Bronchial epithelial cell (primary cell): ENCODE measurements at places on chromosomes 5 and 9. TPM values are rescaled to one million over a fixed set of nuclear protein-coding genes. Genes with fewer than 3 reads are reported as not detected.

DNA sequence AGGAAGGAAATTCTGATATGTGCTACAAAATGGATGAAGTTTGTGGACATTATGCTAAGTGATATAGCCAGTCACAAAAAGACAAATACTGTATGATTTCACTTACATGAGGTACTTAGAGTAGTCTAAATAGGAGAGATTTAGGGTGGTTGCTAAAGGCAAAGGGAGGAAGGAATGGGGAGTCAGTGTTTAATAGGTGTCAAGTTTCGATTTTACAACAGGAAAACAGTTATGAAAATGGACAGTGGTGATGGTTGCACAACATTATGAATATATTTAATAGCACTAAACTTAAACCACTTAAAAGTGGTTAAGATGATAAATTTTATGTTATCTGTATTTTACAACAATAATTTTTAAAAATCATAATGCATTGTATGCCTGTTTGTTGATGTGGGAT, 40.4 kb upstream of the ECM2 start:
- DNase-seq, result no peak

DNA sequence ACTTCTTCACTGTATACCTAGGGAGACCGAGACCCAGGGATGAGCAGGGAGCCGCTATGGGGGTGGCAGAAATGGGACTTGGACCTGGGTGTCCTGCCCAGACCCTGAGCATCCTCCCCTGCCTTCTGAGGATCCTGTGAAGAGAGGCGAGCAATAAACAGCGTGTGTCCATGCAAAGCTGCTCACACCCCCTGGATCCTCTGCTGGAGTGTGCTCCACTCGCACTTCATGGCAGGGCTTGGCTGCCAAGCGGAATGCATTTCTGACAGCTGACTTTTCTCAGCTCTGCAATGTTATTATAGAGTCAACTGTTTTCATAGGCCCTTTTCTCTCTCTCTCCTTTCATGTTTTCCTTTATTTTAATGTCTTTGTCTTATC, 31.0 kb upstream of the ALDH1B1 start:
- no peak for DNase-seq

DNA sequence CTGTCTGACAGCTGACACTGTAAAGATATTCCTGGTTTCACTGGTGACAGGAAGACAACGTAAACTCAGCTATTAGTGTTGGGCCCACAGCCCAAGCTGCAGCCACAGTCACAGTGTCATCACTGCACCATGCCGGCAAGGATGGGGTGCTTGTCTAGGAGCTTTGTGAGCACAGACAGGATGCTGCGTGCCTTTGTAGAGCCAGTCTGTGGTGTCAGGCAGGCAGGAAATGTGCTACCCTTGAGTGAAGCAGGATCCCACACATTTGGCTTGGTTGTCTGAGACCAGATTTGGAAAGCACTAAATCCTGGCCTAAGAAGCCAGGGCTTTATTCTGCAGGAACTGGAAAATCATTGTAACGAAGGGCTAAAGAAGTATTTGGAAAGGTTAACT, 121.6 kb upstream of the ADAMTS16 start:
- no peak for DNase-seq

DNA sequence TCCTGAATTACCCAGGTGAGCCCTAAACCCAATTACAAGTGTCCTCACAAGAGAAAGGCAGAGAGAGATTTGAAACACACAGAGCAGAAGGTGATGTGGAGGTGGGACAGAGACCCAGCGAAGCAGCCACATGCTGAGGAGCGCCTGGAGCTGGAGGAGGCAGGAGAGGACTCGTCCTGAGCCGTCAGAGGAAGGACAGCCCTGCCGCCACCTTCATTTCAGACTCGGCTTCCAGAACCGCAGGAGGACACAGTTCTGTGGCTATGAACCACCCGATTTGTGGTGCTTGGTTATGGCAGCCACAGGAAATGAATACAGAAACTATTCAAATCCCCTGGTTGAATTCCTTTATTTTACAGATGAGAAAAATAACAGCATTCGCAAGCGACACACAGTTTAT, 16.4 kb upstream of the FBP1 start:
- no peak for DNase-seq

- no peak for DNase-seq
Measured at GRCh38 chr9:137575364-137575715, 3.4 kb downstream of the DPH7 start.

GRCh38 chr5:178385496-178385890, 152.9 kb upstream of the PHYKPL start:
- peak; percentile 93 for DNase-seq

- no peak for DNase-seq
Measured at GRCh38 chr5:133203317-133204305, 151.8 kb downstream of the HSPA4 start.

DNA sequence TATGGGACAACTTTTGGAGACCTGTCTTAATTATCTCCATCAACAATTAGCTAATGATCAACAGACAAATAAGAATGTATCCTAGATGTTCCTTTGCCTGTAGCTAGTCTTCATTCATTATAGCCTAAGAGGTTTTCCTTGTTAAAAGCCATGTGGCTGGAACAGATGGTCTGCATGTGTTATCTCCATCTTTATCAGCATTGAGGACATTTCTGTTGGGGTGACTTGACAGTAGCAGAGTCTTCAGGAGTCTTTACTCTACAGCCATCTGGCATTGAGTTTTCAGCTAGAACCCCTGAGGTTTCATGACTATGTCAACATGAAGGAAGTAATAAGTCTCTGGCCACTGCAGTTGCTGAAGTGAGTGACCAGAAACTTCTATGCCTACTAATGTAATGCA, 106.6 kb upstream of the TLE4 start:
- no peak for DNase-seq

GRCh38 chr5:53170746-53171349, 61.3 kb upstream of the MOCS2 start:
- peak; percentile 61 for DNase-seq

GRCh38 chr5:77645158-77645994, 6.9 kb upstream of the OTP start:
- DNase-seq, result no peak

- no peak for DNase-seq
Measured at GRCh38 chr9:120905315-120906164, 21.1 kb downstream of the TRAF1 start.

DNA sequence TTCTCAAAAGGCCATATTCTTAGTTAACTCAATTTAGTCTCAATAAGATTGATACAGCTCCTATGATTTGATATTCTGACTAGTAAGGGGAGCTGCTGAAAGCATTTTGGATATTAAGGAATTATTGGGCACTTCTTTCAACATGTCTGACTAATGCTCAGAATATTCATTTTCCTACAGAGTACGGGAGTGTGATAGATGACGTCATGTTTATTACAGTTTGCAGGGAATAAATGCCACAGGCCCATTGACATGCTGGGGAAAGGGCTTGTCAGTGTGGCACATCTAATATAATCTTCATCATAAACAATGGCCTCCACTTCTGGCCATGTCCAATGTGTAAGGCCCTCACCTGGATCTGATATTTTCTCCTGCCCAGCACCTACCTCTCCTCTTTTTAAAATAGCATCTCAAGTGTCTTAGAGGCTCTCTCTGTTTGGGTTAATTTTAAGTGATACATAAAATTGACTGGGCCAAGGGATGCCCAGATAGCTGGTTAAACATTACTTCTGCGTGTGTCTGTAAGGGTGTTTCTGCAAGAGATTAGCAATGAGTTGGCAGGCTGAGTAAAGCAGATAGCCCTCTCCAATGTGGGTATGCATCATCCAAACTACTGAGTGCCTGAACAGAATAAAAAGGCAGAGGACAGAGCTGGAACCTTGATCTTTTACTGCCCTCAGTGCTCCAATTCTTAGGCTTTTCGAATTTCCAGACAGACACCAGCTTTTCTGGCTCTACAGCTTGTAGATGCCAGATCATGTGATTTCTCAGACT, 99.3 kb downstream of the SLC24A2 start:
- peak; percentile 77 for DNase-seq

The PCDHAC2 gene
- 14.1 and 16.8 TPM in 2 replicates for total RNA-seq

The FAM240B gene
- not detected in 2 replicates for total RNA-seq

The TMEM252 gene
- not detected in 2 replicates for total RNA-seq

The IL13 gene
- not detected in 2 replicates for total RNA-seq

The CCDC192 gene
- not detected in 2 replicates for total RNA-seq

The EIF4E1B gene
- not detected in 2 replicates for total RNA-seq

The SPATA9 gene
- not detected in 2 replicates for total RNA-seq

The DNM1 gene
- total RNA-seq, result 0.53 and 0.77 TPM in 2 replicates

The CNTNAP3B gene
- 6.4 and 11.1 TPM in 2 replicates for total RNA-seq

The PCDHB3 gene
- total RNA-seq, result under 0.01 and 0.13 TPM in 2 replicates

The C9orf50 gene
- not detected in 2 replicates for total RNA-seq
